ENCODE measurements at places on chromosomes 11 and 22. TPM values are rescaled to one million over a fixed set of nuclear protein-coding genes. Genes with fewer than 3 reads are reported as not detected.

SLCO2B1 gene
- not detected for total RNA-seq

TTC17 gene
- total RNA-seq: 61.3 TPM

CTSD gene
- total RNA-seq: 39.8 TPM

ASCC2 gene
- 38.6 TPM for total RNA-seq

VPREB1 gene
- total RNA-seq: not detected

TAGLN gene
- 1,558 TPM for total RNA-seq

DNA sequence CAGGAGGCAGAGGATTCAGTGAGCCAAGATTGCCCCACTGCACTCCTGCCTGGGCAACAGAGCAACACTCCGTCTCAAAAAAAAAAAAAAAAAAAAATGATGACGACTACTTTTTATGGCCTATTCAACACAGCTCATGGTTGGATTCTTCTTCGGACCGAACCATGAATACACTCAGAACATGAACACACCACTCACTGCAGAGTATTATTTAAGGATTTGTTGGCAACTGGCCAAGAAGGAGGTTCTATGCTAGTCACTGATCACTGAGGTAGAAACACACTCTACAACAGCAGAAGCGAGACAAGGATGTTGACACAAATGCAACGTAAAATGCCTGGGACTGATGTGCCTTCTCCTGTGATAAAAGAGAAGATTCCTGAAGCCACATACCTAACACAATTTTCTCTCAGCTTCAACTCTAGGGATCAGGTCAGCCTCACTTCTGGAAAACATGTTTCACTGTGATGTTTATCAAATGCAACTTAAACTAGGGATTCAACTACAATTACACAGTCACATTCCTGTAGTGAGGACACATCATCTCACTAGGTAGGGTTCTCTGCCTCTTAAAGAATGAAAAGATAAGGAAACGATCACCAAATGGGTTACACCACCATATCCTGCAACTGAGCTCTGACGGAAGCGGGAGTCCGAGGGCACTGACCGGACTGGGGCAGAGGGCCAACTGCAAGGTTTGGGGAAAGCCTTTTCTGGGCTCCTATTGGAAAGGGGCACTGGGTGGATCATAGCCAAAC is 82.5 kb downstream of the SGSM3 start:
- peak overlapping the region; percentile 58 for H3K27ac ChIP-seq
- peak; percentile 46 for DNase-seq
- peaks cover 20% of the 10 kb centered on the region for H3K4me1 ChIP-seq
- no peaks in the 10 kb centered on the region for H3K36me3 ChIP-seq

- no peak for DNase-seq
- no peaks in the 10 kb centered on the region for H3K27me3 ChIP-seq
- H3K4me3 ChIP-seq: no peak overlapping the region
- H3K27ac ChIP-seq: no peak overlapping the region
Observed at GRCh38 chr11:131354251-131354701, 16.1 kb upstream of the NTM start.

GRCh38 chr22:20569059-20570058 is 61.9 kb downstream of the MED15 start:
- H3K27me3 ChIP-seq: no peaks in the 10 kb centered on the region
- H3K4me1 ChIP-seq: peaks cover 50% of the 10 kb centered on the region
- DNase-seq: peak; percentile 99
- peaks cover 69% of the 10 kb centered on the region for H3K36me3 ChIP-seq
- no peak overlapping the region for H3K4me3 ChIP-seq
- peak overlapping the region; percentile 76 for H3K27ac ChIP-seq

DNA sequence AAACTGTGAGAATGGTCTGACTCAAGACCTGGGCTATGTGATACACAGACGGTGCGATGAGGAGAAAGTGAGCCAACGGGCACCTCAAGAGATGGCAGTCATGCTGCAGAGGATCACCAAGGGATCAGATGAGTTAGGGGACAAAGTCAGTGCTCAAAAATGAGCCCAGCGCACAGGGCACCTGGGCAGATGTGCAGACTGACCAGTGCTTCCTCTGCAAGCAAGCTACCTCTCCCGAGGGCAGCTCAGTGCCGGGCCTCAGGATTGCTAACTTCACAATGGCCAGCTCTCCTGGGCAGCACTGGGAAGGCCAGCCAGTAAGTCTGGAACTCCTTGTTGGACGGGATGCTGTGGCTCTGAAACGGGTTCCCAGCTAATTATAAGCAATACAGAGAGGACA is 15.3 kb downstream of the HDHD5 start:
- no peak for DNase-seq
- H3K4me3 ChIP-seq: no peak overlapping the region
- H3K27me3 ChIP-seq: no peaks in the 10 kb centered on the region
- no peak overlapping the region for H3K27ac ChIP-seq
- H3K36me3 ChIP-seq: peaks cover 32% of the 10 kb centered on the region

DNA sequence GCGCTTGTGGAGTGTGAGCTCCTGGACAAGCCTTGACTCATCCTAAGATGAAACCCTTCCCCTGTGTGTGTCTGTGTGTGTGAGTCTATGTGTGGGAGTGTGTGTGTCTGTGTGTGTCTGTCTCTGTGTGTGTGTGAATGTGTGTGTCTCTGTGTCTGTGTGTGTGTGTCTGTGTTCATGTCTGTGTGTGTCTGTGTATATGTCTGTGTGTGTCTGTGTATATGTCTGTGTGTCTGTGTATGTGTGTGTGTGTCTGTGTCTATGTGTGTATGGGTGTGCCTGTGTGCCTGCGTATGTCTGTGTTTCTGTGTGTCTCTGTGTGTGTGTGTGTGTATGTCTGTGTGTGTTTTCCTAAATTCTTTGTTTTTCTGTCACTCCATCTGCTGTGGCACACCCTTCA is 48.7 kb downstream of the RPS6KA4 start:
- no peaks in the 10 kb centered on the region for H3K4me1 ChIP-seq
- no peaks in the 10 kb centered on the region for H3K36me3 ChIP-seq
- DNase-seq: no peak
- no peak overlapping the region for H3K27ac ChIP-seq
- H3K27me3 ChIP-seq: peaks cover 36% of the 10 kb centered on the region

- no peak overlapping the region for H3K4me3 ChIP-seq
- H3K27me3 ChIP-seq: no peaks in the 10 kb centered on the region
- H3K4me1 ChIP-seq: peaks cover 7% of the 10 kb centered on the region
- no peak for DNase-seq
- H3K27ac ChIP-seq: no peak overlapping the region
- H3K36me3 ChIP-seq: peaks cover 3% of the 10 kb centered on the region
Observed at GRCh38 chr22:47041271-47042115, 279.0 kb downstream of the TBC1D22A start.

- no peak overlapping the region for H3K27ac ChIP-seq
- H3K4me1 ChIP-seq: peaks cover 11% of the 10 kb centered on the region
- no peak for DNase-seq
- H3K27me3 ChIP-seq: no peaks in the 10 kb centered on the region
- no peak overlapping the region for H3K4me3 ChIP-seq
Observed at GRCh38 chr11:34928960-34929680, 12.7 kb downstream of the PDHX start.

GRCh38 chr22:27493796-27494195 is 307.8 kb downstream of the MN1 start:
- H3K27ac ChIP-seq: no peak overlapping the region
- peaks cover 8% of the 10 kb centered on the region for H3K27me3 ChIP-seq
- DNase-seq: no peak
- no peak overlapping the region for H3K4me3 ChIP-seq
- H3K4me1 ChIP-seq: peaks cover 2% of the 10 kb centered on the region

DNA sequence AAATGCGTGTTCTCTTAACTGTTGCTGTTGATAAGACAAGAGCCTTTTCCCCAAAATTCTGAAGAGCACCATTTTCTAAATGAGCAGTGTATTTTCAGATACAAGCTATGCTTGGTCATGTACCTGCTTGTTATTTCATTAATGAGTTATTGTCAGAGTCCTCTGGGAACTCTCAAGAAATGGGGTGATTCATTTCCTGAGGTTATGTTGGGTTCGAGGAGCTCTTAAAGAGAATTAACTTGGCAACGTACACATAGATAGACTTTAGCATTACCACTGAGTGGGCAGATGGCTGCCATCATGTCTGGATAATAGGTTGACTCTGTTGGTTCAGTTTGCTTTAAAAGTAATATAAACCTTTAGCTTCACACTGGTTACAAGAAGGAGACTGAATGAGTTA is 87.9 kb upstream of the SORL1-AS1 start:
- no peak overlapping the region for H3K4me3 ChIP-seq
- no peaks in the 10 kb centered on the region for H3K36me3 ChIP-seq
- H3K27me3 ChIP-seq: peaks cover 5% of the 10 kb centered on the region
- H3K4me1 ChIP-seq: no peaks in the 10 kb centered on the region
- no peak overlapping the region for H3K27ac ChIP-seq
- DNase-seq: no peak

GRCh38 chr22:31945971-31946680 is 1.8 kb downstream of the YWHAH start:
- peak overlapping the region; percentile 79 for H3K4me3 ChIP-seq
- peak; percentile 31 for DNase-seq
- H3K36me3 ChIP-seq: peaks cover 10% of the 10 kb centered on the region
- no peaks in the 10 kb centered on the region for H3K27me3 ChIP-seq

DNA sequence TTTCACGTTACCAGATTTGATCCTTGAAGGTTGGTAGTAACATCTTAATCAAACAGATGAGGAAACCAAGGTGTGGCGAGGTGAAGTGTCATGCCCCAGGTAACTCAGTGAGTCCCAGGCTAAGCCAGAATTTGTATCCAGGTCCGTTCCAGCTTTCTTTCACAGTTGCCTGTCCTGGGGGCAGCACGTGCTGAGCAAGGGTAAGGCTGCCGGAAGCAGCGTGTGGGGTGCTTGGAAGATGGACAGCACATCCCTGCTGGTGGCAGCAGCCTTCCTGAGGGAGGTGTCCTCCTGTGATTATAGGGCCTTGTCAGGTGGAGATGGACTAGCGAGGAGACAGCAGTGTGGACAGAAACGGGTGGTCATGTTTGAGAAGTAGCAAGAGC is 50.9 kb downstream of the TRIOBP start:
- H3K4me3 ChIP-seq: peak overlapping the region; percentile 97
- no peaks in the 10 kb centered on the region for H3K36me3 ChIP-seq
- DNase-seq: no peak
- peak overlapping the region; percentile 100 for H3K27ac ChIP-seq
- no peaks in the 10 kb centered on the region for H3K27me3 ChIP-seq

DNA sequence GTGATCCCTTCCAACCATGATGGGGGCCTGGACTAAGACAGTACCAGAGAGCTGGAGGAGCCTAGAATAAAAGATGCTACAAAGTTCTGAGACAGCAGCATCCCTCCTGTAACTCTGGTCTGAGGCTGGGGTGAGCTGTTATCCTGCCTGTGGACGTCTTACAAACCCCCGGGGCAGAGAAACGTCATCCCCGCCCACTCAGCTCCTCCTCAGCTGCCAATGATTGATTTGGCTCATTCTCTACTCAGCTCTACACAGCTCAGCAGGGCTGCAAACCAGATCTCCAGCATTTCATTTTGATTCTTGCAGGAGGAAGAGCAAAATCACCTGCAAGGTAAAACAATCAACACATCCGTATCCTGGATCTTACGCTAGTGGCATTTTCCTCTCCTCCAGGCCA is 55.5 kb downstream of the CSNK2A3 start:
- H3K4me1 ChIP-seq: no peaks in the 10 kb centered on the region
- peaks cover 9% of the 10 kb centered on the region for H3K27me3 ChIP-seq
- H3K4me3 ChIP-seq: no peak overlapping the region

DNA sequence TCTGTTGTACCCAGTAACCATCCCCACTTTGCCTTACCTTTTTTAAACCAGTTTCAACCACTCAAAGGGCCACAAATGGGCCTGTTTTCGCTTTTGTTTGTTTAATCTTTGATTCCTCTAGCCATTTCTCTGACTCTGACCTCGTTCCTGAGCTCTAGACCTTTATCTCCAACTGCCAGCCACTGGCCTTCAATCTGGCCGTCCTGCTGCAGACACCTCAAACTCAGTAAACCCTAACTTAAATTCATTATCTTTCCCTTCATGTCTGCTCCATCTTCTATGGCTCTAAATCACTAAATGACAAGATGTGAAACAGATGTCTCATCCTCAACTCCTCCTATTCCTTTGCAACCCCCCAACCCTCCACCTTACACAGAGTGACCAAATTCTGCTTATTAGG is 1.3 kb upstream of the GDPD4 start:
- no peak for DNase-seq
- H3K36me3 ChIP-seq: no peaks in the 10 kb centered on the region
- no peaks in the 10 kb centered on the region for H3K27me3 ChIP-seq
- H3K4me1 ChIP-seq: no peaks in the 10 kb centered on the region
- H3K27ac ChIP-seq: no peak overlapping the region
- H3K4me3 ChIP-seq: no peak overlapping the region

DNA sequence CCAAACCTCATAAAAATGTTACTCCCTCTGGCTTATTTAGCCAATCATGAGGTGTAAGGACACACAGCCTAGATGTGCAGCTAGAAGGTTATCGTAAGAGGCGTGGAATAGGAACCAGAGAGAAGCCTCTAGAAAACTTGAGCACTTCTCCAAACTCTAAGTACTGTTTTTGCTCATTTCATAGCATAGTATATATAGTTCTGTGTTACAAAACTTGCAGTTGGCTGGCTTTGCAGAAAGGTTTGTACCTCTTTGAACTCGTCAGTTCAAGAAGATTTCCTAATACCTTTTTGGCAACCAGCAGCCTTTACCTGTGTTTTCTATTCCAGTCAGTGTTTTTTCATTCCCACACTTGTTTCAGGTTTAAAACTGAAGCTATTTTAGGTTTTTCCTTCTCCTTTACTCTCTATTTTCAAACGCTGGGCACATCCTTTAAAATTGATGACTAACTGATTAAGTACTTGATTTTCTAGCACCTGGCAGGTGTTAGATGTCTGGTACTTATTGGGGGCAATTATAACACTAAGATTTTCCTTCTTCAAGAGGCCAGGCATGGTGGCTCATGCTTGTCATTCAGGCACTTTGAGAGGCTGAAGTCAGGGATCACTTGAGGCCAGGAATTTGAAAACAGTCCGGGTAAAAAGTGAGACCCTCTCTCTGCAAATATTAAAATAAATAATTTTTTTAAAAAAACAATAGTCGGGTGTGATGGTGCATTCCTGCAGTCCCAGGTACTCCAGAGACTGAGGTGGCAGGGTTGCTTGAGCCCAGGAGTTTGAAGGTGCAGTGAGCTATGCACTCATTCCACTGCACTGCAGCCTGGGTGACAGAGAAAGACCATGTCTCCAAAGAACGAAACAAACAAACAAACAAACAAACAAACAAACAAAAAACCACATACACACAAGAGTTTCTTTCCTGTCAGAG is 125.2 kb downstream of the LRRC4C start:
- no peaks in the 10 kb centered on the region for H3K4me1 ChIP-seq
- no peaks in the 10 kb centered on the region for H3K36me3 ChIP-seq
- no peaks in the 10 kb centered on the region for H3K27me3 ChIP-seq
- no peak for DNase-seq
- H3K27ac ChIP-seq: no peak overlapping the region
- no peak overlapping the region for H3K4me3 ChIP-seq
